H4 (cell line): ENCODE measurements at places on chromosomes 12 and 14. TPM values are rescaled to one million over a fixed set of nuclear protein-coding genes. Genes with fewer than 3 reads are reported as not detected.

The CNTN1 gene
- total RNA-seq: 3.7 and 4.4 TPM in 2 replicates

The APEX1 gene
- total RNA-seq: 54.7 and 122 TPM in 2 replicates

The ZNF740 gene
- 4.7 and 6.3 TPM in 2 replicates for total RNA-seq

The WNT1 gene
- not detected in 2 replicates for total RNA-seq

The ALG10 gene
- 7.3 and 14.1 TPM in 2 replicates for total RNA-seq
